ENCODE measurements at places on chromosomes 7 and 10.

GRCh38 chr10:48247680-48248079 is 26.8 kb downstream of the FRMPD2 start:
- no peak for DNase-seq

- no peak for DNase-seq
Observed at GRCh38 chr7:33805630-33806233, 99.6 kb upstream of the BMPER start.

GRCh38 chr10:131563411-131563810 is 251.9 kb upstream of the TCERG1L start:
- no peak for DNase-seq

DNA sequence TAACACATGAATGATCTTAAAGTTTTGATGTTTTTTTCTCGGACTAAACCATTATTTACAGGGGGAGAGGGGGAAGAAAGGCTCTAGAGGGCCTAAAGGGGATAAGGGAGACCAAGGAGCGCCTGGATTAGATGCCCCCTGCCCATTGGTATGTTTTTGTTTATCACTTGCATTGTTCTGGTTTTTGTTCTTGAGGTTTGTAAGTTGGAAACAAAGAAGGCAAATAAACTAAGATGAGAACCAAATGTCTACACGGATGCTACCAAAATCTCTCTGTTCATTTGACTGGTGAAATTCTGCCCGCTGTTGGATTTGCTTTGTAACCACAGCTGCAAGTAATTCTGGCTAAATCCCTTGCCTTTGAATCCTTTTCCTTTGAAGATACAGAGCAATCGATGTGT is 99.8 kb upstream of the MACROH2A2 start:
- no peak for DNase-seq

DNA sequence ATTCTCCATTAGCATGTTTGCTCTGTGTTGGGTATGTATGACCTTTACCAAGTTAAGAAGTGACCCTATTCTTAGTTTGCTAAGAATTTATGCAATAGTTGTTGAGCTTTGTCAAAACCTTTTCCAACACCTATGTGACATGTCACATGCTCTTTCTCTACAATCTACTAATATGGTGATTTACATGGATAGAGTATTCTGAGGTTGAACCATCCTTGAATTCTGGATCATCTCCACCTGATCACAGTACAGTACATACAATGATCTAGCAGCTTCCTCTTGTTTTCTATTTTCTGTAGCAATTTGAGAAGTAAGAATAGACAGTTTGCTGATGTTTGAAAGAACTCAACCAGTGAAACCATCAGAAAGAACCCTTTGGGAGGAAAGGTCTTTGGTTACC is 101.2 kb upstream of the PDGFA start:
- no peak for DNase-seq

Data from neural crest cell (in vitro differentiated cells).